CD4-positive, alpha-beta T cell treated with Interleukin-4 for 1 hour (primary cell): ENCODE measurements at places on chromosomes 16 and 17.

DNA sequence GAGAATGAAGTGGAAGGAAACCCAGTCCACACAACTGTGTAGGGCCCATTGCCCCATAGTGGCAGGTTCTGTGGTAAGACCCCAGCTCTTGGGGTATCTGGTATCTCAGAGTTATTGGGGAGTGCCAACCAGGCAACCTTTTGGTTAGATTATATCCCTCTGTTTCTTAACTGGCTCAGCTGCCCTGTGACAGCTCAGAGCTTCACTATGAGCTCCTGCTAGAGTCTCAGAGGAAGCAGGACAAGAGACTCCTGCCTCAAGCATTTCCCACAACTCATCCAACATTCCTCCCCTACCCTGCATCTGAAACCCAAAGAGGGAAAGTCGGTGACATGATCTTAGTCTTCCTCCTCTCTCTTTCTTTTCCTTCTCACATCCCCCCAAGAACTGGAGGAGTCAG, 292.3 kb downstream of the SHISA9 start:
- no peak for DNase-seq

- no peak for DNase-seq
Observed at GRCh38 chr17:82477934-82478333, 19.4 kb downstream of the NARF start.

- no peak for DNase-seq
Observed at GRCh38 chr16:30914830-30915229, 8.5 kb upstream of the FBXL19 start.

DNA sequence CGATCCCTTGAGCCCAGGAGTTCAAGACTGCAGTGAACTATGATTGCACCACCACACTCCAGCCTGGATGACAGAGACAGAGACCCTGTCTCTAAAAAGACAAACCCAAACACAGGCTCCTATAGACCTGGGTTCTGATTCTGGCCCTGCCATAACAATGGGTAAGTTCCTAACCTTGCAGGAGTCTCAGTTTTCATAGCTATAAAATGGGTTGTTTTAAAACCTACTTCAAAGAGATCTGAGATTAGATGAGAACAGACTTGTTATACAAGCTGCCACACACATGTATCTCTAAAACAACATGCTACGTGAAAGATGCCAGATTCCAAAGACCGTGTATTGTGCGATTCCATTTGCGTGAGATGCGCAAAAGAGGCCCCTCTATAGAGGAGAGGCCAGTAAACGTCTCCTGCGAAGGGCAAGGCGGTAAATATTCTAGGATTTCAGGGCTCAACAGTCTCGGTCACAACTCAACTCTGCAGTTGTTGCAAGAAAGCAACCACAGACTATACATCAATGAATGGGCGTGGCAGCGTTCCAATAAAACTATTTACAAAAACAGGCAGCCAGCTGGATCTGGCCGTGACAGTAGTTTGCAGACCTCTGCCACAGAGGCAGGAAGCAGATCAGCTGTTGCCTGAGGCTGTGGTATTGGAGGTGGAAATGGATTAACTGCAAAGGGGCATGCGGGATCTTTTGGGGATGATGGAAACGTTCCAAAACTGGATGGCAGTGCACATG, 5.9 kb downstream of the CORO7 start:
- DNase-seq, result no peak

GRCh38 chr17:36727577-36727976, 126.2 kb downstream of the MRM1 start:
- DNase-seq, result no peak

GRCh38 chr17:77618173-77618572, 340.3 kb upstream of the TNRC6C start:
- DNase-seq, result no peak

- DNase-seq, result peak; percentile 34
Observed at GRCh38 chr17:47694581-47695428, 844 bp downstream of the TBKBP1 start.

DNA sequence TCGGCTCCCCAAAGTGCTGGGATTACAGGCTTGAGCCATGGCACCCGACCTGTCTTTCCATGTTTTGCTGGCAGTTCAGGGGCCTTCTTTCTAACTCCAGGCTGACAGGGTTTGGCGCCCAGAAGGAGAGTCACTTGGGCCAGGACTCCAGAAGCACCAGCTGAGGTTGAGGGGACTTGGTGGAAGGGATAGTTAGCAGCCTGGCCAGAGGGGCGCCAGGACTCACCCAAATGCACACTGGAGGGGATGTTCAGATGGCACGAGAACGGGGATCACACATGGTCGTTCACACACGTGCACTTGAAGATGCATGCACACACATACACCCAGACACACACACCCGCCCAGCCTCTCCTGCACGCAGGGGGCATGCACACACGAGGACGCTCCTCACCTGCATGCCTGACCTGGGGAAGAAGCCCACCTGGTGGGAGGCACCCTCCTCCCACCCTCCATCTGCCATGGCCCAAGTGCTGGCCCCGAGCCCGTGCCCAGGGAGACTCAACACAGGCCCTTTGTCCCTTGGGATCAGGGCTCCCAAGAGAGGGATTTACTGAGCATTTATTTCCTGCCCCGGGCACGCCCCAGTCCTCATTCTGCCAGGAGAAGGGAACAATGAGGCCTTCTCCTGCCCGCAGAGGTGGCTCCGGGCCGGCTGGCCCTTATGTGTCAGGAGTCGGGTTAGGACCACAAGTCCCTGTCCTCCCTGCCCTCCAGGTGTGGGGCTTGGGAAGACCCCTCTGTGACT, 2.3 kb upstream of the PRSS21 start:
- DNase-seq, result no peak

DNA sequence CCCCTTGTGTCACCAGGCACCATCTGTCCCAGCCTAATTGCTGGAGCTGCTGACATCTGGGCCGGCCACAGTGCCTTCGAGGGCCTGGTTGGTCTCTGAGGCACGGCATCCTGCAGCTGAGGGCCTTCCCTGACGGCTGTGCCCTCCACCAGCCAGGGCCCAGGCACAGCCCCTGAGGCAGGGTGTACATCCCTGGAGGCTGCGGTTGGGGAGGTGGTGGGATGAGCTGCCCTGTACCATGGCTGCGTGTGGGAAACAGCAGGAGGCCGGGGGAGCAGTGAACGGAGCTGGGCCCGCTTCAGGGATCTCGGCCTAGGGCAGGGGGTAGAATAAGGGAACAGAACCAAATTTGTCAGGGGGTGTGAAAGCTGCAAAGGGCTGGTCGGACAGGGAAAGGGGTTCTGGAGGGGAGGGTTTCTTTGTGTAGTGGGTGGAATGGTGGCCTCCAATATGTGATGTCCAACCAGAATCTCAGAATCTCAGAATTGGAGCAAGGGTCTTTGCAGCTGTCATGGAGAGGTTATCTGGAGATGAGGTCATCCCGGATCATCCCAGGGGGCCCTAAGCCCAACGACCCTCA, 10.0 kb upstream of the SLC38A10 start:
- DNase-seq, result no peak

DNA sequence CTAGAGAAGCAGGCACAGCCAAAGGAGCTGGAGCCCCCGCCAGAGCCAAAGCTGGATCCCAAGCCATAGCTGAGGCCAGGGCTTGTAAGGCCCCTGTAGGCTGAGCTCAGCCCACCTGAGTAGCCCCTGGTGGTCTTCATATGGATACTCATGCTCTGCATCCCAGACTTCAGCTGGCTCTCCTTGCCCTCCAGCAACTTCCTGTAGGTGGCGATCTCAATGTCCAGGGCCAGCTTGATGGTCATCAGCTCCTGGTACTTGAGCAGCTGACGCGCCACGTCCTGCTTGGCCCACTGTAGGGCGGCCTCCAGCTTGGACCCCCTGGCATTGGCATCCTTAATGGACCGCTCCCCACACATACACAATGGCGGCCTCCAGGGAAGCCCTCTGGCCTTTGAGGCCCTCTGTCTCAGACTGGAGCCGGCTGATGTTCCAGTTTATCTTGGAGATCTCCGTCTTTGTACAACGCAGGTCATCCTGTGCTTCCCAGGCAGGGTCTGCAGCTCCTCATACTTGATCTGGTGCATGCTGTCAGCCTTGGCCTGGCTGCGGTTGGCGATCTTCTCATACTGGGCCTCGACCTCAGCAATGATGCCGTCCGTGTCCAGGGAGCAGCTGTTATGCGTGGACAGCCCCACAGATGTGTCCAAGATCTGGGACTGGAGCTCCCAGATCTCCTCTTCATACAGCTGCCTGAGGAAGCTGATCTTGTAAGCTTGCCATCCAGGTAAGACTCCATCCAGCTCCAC, 28.9 kb downstream of the IKZF3 start:
- no peak for DNase-seq

DNA sequence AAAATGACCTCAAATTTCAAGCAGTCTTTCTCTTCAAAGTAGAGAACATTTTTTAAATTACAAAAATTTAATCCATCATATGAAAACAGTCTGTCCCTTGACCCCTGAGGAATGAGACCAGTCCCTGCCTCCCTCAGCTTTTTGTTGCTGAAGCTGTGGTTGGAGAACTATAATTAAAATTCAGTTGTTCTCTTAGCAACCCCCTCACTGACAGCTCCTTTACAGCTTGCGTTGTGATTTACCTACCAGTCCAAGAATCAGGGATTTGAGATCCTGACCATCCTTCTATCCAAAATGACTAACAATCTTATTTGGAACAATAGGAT, 29.8 kb downstream of the LYRM1 start:
- no peak for DNase-seq

GRCh38 chr17:40415390-40415789, 2.3 kb downstream of the TOP2A start:
- no peak for DNase-seq

GRCh38 chr16:12170103-12171040, 193.8 kb downstream of the SNX29 start:
- DNase-seq, result no peak

GRCh38 chr16:67428146-67428731, 2.7 kb upstream of the HSD11B2 start:
- DNase-seq, result peak; percentile 52

- peak; percentile 51 for DNase-seq
Observed at GRCh38 chr16:11312718-11313492, 31.8 kb upstream of the PRM1 start.

GRCh38 chr16:76390476-76390875, 113.3 kb downstream of the CNTNAP4 start:
- DNase-seq, result no peak

DNA sequence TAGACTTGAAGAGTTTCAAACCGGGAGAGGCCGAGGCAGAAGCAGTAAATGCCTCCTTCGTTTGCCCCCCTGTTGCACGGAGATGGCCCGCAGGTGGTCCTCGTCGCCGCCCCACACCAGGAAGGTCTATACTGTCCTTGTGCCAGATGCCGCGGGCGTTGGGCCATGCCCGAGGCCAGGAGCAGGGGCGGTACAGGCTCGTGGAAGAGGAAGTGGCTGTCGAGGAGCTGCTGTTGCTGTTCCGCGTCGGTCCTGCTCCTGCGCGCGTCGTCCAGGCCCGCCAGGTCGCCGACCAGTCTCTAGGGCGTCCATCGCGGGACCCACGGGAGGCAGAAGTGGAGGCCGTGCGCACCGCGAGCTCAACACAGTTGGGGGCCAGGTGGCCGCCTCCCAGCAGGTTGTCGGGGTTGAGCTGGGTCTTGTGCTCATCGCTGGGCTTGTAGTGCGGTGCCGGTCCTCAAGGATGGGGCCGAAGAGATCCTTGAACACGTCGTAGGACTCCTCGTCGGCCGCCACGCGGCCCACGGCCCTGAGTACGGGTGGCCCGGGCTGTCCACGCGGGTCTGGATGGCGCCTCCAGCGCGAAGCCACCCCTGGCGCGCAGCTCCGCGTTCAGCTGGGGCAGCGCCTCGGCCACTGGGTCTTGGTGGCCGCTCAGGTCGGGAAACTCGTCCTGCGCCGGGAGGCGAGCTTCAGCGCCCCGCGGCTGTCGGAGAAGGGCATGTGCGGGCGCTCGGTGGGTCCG, 13.1 kb upstream of the C16orf87 start:
- no peak for DNase-seq

- no peak for DNase-seq
Observed at GRCh38 chr17:79799538-79800324, 2.9 kb upstream of the CBX8 start.

DNA sequence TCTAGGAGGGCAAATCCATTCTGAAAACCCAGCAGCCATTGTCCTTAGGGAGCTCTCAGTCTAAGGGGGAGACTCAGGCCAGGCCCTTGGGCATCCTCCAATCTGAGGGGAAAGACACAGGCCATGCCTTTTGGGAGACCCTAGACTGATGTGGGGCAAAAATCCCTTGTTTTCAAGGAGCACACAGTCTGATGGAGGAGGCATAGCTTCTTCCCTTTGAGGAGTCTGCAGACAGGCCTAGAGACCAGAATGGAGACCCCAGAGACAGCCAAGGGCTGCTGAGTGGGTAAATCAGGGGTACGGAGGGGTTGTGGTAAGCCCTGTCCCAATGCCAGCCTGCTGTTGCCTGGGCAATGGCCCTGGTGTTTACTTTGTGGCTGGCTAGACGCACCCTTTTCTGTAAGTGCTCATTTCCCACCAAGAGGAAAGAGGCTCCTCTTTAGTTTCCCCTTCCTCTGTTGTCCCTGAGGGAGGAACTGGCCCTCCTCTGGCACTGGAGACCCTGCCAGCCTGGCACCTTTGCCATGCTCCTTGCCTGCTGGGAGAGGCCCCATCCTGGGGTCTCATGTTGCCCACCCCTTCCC, 19.3 kb downstream of the ARHGAP23 start:
- no peak for DNase-seq

DNA sequence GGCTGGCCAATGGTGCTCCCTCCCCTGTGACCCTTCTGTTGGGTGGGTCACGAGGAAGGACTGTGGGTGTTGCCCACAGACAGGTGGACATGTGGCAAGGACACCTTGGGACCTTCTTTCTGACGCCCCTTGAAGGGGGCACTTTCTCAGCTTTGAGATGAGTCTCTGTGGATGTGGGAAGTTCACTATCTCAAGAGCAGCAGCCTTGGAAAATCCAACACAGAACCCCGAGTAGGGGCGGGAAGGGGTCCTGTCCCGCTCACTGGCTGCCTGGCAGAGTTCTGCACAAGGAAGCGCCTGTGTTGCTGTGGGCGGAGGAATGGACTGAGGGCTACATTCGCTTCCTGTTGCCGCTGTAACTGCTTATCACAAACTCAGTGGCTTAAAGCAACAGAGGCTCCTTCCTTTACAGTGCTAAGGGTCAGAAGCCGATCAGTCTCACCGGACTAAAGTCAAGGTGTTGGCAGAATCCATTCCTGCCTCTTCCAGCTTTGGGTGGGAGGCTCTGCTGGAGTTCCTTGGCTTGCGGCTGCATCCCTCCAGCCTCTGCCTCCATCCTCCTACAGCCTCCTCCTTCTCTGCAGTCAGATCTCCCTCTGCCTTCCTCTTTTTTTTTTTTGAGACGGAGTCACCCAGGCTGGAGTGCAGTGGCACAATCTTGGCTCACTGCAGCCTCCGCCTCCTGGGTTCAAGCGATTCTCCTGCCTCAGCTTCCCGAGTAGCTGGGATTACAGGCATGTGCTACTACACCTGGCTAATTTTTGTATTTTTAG, 305.2 kb downstream of the SEC14L1 start:
- peak; percentile 62 for DNase-seq

GRCh38 chr16:50229149-50229726, 37.1 kb upstream of the ADCY7 start:
- DNase-seq, result no peak
